Activated CD4-positive, CD25-positive, alpha-beta regulatory T cell treated with anti-CD3 and anti-CD28 coated beads, Interleukin-2, amount 50 U/mL, for 24 hours (primary cell): ENCODE measurements at places on chromosomes 4 and X.

DNA sequence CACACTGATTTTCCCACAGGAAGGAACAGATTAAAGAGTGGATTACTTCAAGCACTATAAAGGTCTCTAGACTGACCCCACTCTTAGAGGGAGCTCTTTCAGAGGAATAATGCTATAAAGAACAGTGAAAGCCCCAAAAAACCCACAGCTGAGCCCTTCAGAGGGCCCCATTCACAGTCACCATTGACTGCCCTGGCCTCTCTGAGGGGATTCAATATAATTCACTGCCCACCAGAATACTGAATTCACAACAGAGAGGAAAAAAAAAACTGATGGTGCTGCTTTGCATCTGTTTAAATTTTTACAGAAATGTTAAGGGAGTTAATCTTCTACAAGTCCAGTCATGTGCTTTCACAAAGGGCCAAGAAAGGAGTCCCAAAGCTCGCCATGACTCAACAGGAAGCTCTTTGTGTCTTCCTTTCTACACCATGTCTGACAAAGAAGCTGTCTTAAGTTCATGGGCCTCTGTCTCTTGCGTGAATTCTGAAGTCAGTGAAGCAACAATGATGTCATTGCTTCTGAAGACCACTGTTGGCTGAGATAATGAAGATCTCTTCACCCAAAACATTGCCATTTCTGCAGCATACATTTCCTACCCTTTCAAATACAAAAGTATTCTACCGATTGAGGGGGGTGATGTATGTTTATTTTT is 174.9 kb downstream of the ADAMTS3 start:
- no peak for ATAC-seq

- ATAC-seq, result peak; percentile 60
Measured at GRCh38 chr4:163558539-163559044, 64.1 kb downstream of the TMA16 start.

DNA sequence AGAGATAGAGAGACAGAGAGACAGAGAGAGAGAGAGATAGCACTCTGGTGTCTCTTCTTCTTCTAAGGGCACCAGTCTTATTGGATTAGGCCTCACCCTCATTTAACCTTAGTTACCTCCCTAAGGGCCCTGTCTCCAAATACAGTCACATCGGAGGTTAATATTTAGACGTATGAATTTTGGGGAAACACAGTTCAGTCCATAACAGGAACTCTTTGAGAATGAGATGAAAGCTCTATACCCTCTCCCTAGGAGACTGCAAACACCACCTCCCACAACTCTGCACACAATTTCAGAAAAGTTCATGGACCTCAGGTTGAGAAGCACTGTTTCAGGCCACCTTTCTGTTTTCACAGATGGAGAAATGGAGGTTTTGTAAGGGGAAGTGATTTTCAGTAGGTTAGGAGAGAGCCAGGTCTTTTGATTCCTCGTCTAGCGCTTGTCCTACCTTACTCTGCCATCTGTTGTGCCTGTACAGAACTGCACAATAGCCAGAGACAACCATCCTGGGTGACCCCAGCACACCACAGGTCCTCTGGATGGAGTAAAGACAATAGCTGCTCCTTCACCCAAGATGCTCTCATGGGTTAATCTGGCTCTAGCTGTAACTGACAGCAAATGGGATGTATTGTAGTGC is 16.9 kb upstream of the LOC101059915 start:
- ATAC-seq, result peak; percentile 89

DNA sequence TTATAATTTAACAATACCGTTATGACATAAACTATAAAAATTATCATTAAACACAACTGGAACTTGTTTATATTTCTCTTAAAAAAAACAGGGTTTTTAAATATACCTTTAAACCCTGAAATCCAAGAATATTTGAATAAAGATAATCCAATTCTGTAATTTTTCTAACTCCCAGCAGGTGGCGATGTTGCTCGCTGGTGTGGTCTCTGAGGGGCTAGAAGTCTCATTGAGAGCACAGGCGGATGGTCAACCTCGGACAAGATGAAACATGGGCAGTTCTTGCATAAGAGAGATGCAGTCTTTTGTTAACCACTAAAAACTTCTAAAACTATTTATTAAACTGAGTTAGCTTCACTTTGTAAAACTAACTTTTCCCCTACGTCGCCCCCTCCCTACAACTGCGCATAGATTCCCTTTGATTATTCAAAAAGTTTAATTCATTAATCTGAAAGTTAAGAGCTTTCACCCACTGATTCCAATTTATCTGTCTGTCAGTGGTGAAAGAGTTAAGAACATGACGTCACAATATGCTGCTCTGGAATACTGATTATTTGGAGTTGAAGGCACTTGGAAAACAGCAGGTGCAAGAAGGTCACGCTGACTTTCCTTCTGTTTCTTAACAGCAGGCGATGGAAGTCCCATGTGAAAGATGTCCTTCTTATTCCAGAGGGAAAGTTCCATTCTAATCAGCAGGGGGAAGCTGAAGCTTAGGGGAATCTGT is 29.5 kb downstream of the DMP1 start:
- no peak for ATAC-seq

GRCh38 chr4:162410854-162411253 is 247.1 kb upstream of the FSTL5 start:
- ATAC-seq, result no peak

- ATAC-seq, result no peak
Measured at GRCh38 chrX:43566170-43566569, 89.9 kb upstream of the MAOA start.

DNA sequence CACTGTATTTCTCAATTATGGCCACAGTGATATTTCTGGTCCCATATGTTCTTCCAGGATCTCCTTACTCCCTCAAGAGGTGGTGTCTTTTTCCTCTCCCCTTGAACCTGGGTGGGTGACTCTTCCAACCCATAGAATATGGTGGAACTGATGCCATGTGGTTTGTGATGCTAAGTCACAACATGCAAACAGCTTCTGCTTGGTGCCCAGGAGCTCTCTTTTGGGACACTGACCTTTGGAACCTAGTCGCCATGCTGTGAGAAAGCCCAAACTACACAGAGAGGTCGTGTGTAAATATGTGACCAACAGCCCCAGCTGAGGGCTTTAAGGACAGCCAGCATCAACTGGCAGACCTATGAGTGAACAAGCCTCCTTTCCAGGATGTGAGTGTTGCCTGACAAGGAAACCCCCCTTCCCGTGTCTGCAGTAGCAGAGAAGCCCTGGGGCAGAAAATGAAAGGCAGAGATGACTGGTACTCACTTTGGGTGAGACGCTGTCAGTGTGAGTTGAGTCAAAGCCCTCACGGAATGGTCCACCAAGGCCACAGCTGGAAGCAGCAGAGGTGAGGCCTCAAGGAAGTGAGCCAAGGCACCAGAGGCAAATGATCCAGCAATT is 223.4 kb downstream of the BCOR start:
- peak; percentile 83 for ATAC-seq

DNA sequence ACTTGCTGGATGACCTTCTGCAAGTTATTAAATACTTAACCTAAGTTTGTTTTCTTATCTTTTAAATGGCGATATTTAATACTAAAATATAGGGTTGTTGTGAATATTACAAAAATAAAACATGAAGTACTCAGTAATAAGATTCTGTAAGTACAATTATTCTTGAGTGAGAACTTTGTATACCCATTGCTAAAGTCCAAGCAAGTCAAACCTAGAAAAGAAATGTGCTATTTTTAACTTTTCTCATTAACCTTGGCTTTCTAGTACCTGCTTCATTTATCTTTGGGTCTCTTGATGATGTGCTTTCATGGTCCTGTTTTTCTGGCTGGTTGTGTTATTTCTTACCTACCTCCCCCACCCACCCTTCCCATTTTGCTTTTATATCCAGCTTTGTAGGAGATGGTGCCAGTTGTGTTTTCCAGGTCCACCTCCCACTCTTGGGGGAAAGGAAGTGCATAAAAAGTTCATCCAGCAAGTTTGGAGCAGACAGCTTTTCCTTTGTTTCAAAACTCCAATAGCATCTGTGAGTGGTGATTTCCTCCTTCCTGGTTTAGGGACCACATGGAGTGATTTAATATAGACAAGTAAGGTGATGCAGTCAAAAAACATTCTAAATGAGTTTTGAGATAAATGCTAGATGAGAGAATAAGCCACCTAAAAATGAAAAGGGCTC is 7.5 kb upstream of the CXCL8 start:
- no peak for ATAC-seq

- no peak for ATAC-seq
Measured at GRCh38 chr4:13920901-13921300, 293.4 kb upstream of the BOD1L1 start.
